ENCODE measurements at places on chromosomes 16 and 17. TPM values are rescaled to one million over a fixed set of nuclear protein-coding genes. Genes with fewer than 3 reads are reported as not detected.

The HBQ1 gene
- not detected for total RNA-seq

The VMO1 gene
- 12.5 TPM for total RNA-seq

GRCh38 chr17:835263-835662, 53.1 kb downstream of the MRM3 start:
- H3K27ac ChIP-seq, result no peak overlapping the region
- peaks cover 12% of the 10 kb centered on the region for H3K4me1 ChIP-seq
- no peak for DNase-seq
- H3K36me3 ChIP-seq, result no peaks in the 10 kb centered on the region

DNA sequence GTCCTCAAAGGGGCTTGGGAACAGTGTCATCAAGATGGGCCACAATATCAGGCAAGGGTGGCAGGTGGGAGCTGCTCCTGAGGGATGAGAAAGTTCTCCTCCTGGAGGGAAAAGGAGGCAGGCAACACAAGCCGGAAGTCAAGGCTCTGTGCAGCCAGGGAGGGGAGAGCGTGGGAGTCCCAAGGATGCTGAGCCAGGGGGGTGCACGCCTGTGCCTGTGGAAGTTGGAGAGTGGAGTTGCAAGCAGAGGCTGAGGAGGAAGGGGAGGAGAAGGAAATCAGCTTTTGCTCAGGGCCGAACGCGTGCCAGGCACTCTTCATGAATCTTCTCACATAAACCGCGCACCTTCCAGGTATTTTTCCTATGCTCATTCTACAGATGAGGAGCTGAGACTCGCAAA, 7.4 kb upstream of the SLC13A2 start:
- H3K27ac ChIP-seq, result no peak overlapping the region
- no peaks in the 10 kb centered on the region for H3K4me1 ChIP-seq
- H3K27me3 ChIP-seq, result no peaks in the 10 kb centered on the region
- DNase-seq, result no peak
- no peaks in the 10 kb centered on the region for H3K36me3 ChIP-seq

DNA sequence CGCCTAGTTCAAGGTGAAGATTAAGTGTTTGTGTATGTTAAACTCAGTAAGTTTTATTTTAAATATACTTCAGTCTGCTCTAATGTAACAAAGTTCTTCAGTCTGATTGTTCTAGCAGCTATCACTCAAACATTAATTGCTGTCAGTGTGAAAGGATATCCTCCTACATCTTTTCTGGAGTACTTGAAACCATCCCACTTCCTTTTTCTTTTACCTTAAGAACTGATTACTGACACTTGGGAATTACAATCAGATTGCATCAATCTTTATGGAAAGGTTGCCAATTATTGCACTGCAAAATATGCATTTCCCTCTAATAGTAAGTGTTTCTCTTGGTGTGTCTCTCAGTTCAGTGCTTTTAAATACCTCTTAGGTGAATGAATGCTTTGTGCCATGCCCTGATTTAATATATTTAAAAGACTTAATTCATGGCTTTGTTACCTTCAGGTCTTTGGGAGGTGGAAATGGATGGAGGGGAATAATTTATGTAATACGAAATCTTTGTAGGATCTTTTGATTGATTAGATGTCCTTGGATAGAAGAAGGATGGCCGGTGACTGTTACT, 16.6 kb downstream of the MRTFB start:
- H3K36me3 ChIP-seq, result no peaks in the 10 kb centered on the region
- peaks cover 55% of the 10 kb centered on the region for H3K4me1 ChIP-seq
- peak overlapping the region; percentile 51 for H3K27ac ChIP-seq
- no peak overlapping the region for H3K4me3 ChIP-seq
- H3K27me3 ChIP-seq, result no peaks in the 10 kb centered on the region

GRCh38 chr17:72110231-72110941, 10.4 kb upstream of the SOX9 start:
- no peaks in the 10 kb centered on the region for H3K4me1 ChIP-seq
- no peak for DNase-seq

DNA sequence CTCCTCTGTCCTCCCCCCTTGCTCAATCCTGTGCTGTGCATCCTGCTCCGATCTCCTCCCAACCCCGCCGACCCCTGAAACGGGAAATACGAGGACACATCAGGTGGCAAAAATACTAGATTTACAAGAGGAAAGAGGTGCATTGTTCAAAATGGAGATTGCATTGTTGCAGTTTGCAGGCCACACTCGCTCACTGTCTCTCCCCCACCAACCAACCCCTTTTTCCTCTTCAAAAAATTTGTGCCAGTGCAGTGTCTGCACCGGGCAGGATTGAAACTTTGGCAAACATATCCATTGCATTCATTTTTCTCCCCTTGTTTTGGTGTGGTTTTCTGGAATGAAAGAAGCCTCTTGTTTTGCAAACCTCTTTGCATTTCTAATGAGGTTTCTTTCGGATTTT, 61.0 kb downstream of the RNF135 start:
- H3K4me3 ChIP-seq, result no peak overlapping the region
- H3K27me3 ChIP-seq, result no peaks in the 10 kb centered on the region
- no peak for DNase-seq
- H3K4me1 ChIP-seq, result no peaks in the 10 kb centered on the region

GRCh38 chr16:57265850-57266530, 18.5 kb downstream of the PLLP start:
- peak overlapping the region; percentile 70 for H3K27ac ChIP-seq
- H3K36me3 ChIP-seq, result no peaks in the 10 kb centered on the region
- H3K4me1 ChIP-seq, result peaks cover 47% of the 10 kb centered on the region
- H3K27me3 ChIP-seq, result no peaks in the 10 kb centered on the region
- DNase-seq, result no peak

GRCh38 chr16:86118467-86119307, 219.7 kb downstream of the IRF8 start:
- no peak overlapping the region for H3K4me3 ChIP-seq
- no peaks in the 10 kb centered on the region for H3K4me1 ChIP-seq
- H3K27me3 ChIP-seq, result no peaks in the 10 kb centered on the region
- no peaks in the 10 kb centered on the region for H3K36me3 ChIP-seq
- no peak for DNase-seq

DNA sequence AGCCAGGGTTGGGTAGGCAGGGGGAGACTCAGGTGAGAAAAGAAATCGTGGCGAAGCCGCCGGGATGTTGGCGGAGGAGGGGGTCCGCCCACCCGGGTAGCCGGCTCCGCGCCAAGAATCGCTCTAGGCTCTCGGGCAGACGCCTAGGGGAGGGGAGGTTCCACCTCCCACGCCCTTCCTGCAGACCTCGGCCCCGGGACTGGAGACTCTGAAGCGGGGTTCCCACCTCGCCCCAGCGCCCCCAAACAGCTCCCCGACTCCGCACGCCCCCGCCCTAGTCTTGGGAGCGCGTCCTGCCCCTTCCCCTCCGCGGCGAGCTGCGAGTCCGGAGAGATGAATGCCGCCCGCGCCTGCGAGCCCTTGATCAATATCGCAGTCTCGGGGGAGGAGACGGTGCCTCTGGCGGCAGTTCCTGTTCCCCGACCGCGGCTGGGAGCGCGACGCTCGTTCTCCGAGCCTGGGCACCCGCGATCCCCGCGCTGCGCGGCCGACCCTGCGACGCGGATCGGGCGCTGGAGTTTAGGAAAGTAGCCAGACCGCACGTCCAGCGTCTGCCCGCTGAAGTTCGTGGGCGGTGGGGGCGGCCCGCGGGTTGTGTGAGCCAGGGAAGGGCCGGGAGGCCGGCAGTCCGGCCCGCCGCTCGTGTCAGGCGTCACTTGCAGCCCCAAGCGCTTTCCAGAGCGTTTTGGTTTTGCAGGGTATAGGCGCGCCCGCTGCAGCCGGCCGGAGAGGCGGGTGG, 790 bp downstream of the CRHR1 start:
- no peak overlapping the region for H3K27ac ChIP-seq
- H3K4me3 ChIP-seq, result peak overlapping the region; percentile 45
- peaks cover 45% of the 10 kb centered on the region for H3K4me1 ChIP-seq
- H3K36me3 ChIP-seq, result no peaks in the 10 kb centered on the region
- DNase-seq, result no peak

Measured in vagina (tissue), 2 donors.